ENCODE measurements at places on chromosomes 3 and 15. TPM values are rescaled to one million over a fixed set of nuclear protein-coding genes. Genes with fewer than 3 reads are reported as not detected.

DNA sequence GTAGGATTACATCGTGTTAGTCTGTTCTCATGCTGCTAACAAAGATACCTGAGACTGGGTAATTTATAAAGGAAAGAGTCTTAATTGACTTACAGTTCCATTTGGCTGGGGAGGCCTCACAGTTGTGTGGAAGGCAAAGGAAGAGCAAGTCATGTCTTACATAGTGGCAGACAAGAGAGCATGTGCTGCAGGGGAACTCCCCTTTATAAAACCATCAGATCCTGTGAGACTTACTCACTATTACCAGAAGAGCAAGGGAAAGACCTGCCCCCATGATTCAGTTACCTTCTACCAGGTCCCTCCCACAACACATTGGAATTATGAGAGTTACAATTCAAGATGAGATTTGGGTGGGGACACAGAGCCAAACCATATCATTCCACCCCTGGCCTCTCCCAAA is 3.4 kb downstream of the SLC25A26 start:
- no peak overlapping the region for H3K27ac ChIP-seq
- H3K27me3 ChIP-seq: no peaks in the 10 kb centered on the region
- DNase-seq: no peak
- H3K4me3 ChIP-seq: no peak overlapping the region
- H3K36me3 ChIP-seq: no peaks in the 10 kb centered on the region

The RPL4 gene
- 1,574 TPM for total RNA-seq

The CDV3 gene
- total RNA-seq: 84.9 TPM

DNA sequence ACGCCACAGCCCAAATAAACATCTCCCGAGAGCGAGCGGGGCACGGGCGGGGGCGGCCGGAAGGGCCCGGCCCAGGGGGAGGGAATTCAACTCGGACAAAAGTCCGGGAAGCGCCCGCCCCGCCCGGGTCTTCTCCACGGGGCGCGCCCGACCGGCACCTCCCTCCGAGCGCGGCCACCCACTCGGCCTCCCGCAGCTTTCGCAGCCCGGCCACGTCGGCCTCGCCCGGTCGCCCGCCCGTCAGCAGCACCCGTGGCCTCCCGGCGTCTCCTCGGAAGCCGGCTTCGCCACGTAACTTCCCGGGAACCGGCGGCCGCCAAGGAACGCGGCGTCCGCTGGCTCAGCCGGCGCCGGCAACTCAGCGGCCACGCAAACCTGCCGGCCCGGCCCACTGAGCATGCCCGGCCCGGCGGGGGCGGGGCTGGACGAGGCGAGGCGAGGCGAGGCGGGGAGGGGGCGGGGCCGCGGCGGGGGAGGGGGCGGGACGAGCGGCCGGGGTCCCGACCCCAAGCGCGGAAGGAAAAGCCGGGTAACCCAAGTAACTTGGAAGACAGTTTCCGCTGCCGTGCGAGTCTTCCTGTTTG is at the start of gene TJP1:
TSS of gene TJP1 (minus strand) at position 369 of the 584 bp plus-strand sequence. CDS start 440 bp downstream, outside the sequence.
- peaks cover 4% of the 10 kb centered on the region for H3K4me1 ChIP-seq
- peaks cover 7% of the 10 kb centered on the region for H3K27me3 ChIP-seq
- H3K27ac ChIP-seq: peak within 1 kb of the TSS; percentile 96
- peak; percentile 81 for DNase-seq

The GP9 gene
- total RNA-seq: 1.2 TPM

GRCh38 chr15:45182996-45183395 is 4.8 kb downstream of the SHF start:
- peaks cover 33% of the 10 kb centered on the region for H3K4me1 ChIP-seq
- no peaks in the 10 kb centered on the region for H3K36me3 ChIP-seq
- no peak overlapping the region for H3K4me3 ChIP-seq
- no peak for DNase-seq
- H3K27me3 ChIP-seq: no peaks in the 10 kb centered on the region

DNA sequence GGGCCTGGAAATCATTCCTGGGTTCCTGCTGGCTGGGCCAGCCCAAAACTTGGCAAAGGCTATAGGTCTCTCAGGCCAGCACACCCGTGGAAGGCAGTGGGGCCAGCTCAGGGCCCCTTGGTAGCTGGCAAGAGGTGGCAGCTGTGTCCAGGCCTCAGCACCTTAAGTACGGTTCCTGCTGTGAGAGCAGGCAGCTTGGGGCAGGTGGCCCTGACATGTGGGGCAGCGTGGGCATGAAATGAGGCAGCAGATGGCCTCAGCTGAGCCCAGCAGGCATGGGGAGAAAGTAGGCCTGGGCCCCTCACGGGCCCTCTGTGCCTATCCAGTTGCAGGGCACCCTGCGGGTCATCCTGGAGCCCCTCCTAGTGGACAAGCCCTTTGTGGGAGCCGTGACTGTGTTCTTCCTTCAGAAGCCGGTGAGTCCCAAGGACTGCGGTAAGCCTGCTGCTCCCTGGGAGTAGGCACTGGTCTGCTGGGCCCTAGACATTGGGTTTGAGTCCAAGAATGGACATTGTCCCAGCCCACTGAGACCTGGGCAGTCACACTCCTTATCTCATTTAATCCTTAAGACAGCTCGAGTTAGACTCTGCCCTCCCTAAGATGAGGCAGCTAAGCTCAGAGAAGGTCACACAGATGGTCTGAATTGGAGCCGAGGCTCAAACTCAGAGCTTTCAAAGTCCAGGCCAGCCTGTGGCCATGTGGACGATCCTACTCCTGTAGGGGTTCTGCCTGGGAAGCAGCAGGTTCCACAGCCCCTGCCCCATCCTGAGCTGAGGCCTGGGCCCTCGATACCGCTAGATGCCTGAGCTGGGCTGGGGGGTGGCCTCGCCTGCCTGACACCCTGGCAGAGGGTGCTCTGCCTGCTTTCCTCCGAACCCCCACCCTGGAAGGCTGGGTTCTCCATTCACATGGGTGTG is 25.5 kb downstream of the ESYT3 start:
- no peak overlapping the region for H3K27ac ChIP-seq
- no peaks in the 10 kb centered on the region for H3K36me3 ChIP-seq
- DNase-seq: no peak
- H3K4me3 ChIP-seq: no peak overlapping the region

GRCh38 chr3:65919826-65920225 is 118.9 kb downstream of the MAGI1 start:
- H3K4me3 ChIP-seq: no peak overlapping the region
- no peak for DNase-seq
- no peak overlapping the region for H3K27ac ChIP-seq
- no peaks in the 10 kb centered on the region for H3K36me3 ChIP-seq
- no peaks in the 10 kb centered on the region for H3K4me1 ChIP-seq

The THRB gene
- total RNA-seq: 52.4 TPM

DNA sequence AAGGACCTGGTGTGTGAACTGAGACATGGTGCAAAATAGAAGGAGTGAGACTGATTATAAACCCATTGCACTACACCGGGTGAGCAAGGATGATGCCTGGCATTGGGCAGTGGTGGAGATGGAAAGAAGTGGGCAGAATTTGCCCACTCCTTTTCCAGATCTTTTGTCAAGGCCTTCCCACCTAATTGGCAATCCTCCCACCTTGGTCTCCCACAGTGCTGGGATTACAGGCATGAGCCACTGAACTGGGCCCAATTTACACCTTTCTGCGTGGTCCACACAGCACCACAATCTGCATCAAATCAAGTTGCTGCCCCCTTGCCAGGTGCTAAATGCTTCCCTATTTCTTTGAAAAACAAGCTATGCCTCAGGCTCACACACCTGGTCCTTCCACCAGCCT is 5.4 kb downstream of the FBXO40 start:
- no peaks in the 10 kb centered on the region for H3K36me3 ChIP-seq
- H3K27ac ChIP-seq: no peak overlapping the region
- no peaks in the 10 kb centered on the region for H3K27me3 ChIP-seq

DNA sequence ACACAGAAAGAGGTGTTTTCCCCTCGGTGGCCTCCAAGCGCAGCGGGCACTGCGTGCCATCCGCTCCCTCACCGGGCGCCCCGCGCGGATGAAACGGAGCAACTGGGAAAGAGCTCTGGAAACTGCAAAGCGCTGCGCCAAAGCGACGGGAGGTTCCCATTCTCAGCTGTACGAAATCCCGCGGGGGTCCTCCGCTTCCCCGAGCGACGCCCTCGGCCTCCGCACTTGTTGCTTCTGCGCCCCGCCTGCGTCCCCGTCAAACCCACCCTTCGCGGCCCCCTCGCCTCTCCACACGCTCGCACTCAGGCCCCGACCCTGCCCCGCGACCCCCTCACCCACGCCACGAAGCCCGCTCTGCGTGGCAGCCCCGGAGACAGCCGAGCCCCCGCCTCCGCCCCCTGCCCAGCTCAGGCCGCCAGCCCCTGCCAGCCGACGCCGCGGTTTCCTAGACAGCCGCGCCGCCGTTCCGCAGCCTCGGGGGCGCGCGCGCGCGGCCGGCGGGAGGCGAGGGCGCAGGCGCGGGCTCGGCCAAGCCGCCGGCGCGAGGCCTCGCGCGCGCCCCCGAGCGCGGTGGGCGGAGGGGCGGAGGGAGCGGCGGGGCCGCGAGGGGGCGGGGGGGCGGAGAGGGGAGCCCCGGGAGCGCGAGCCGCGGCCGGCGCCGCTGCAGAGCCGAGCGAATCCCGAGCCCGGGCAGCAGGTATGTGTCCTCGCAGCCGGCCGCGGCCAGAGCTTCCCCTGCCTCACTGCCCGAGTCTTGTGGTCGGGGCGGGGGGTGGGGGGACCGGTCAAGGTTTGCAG is at the start of gene TMEM266:
TSS of gene TMEM266 (plus strand) at position 666 of the 798 bp plus-strand sequence. CDS start 74,279 bp downstream, outside the sequence.
- H3K4me3 ChIP-seq: peak within 1 kb of the TSS; percentile 70
- no peak within 1 kb of the TSS for H3K27ac ChIP-seq
- H3K27me3 ChIP-seq: peaks cover 82% of the 10 kb centered on the region
- peaks cover 19% of the 10 kb centered on the region for H3K4me1 ChIP-seq

The KPNA4 gene
- total RNA-seq: 21.5 TPM

The SST gene
- not detected for total RNA-seq

The KLHL40 gene
- total RNA-seq: not detected

The APBA2 gene
- total RNA-seq: 8.2 TPM

The SAMMSON gene
- not detected for total RNA-seq

The KNG1 gene
- not detected for total RNA-seq

- H3K4me1 ChIP-seq: no peaks in the 10 kb centered on the region
- no peak overlapping the region for H3K27ac ChIP-seq
- DNase-seq: no peak
- no peaks in the 10 kb centered on the region for H3K27me3 ChIP-seq
- H3K4me3 ChIP-seq: no peak overlapping the region
Measured at GRCh38 chr3:15015456-15015855, 49.7 kb downstream of the MRPS25 start.

GRCh38 chr3:45968706-45969105 is 25.4 kb downstream of the CXCR6 start:
- H3K36me3 ChIP-seq: no peaks in the 10 kb centered on the region
- DNase-seq: no peak
- H3K27me3 ChIP-seq: no peaks in the 10 kb centered on the region
- H3K4me3 ChIP-seq: no peak overlapping the region
- no peaks in the 10 kb centered on the region for H3K4me1 ChIP-seq

GRCh38 chr15:37824717-37825382 is 109.6 kb upstream of the TMCO5A start:
- no peak for DNase-seq
- H3K4me1 ChIP-seq: no peaks in the 10 kb centered on the region
- H3K27me3 ChIP-seq: no peaks in the 10 kb centered on the region
- no peak overlapping the region for H3K27ac ChIP-seq

DNA sequence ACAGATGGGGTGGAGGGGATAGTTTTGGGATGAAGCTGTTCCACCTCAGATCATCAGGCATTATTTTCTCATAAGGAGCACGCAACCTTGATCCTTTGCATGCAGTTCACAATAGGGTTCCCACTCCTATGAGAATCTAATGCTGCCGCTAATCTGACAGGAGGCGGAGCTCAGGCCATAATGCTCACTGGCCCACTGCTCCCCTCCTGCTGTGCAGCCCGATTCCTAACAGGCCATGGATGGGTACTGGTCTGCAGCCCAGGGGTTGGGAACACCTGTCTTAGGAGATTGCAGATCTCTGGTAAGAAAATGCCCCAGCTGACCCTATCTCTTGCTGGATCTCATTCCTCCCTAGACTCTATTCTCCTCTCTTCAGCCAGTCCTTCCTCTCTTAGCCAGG is 6.8 kb downstream of the CSTA start:
- DNase-seq: no peak
- no peaks in the 10 kb centered on the region for H3K4me1 ChIP-seq
- H3K27me3 ChIP-seq: no peaks in the 10 kb centered on the region
- no peak overlapping the region for H3K27ac ChIP-seq
- no peaks in the 10 kb centered on the region for H3K36me3 ChIP-seq
- no peak overlapping the region for H3K4me3 ChIP-seq

The FAM3D gene
- total RNA-seq: 395 TPM

DNA sequence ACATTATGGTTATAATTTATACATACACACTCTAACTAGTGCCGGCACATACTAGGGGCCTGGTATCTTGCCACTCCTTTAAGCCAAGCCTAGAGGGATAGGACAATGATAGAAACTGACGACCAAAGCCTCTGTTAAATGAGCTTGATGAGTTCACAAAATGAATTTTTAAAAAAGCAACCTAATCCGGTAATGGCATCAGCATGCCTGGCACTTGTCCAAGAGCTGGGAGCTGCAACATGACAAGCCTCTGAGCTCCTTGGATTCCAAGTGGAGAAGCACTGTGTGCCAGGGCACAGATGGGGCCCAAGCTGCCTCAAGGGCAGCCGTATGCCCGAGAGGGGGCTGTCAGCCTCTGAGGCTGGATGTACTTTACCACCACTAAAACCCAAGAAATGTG is 9.7 kb downstream of the ETV5 start:
- no peaks in the 10 kb centered on the region for H3K36me3 ChIP-seq
- peaks cover 18% of the 10 kb centered on the region for H3K4me1 ChIP-seq
- peak; percentile 12 for DNase-seq
- no peak overlapping the region for H3K27ac ChIP-seq

GRCh38 chr3:152269831-152270734 is 1.4 kb downstream of the MBNL1 start:
- H3K27me3 ChIP-seq: no peaks in the 10 kb centered on the region
- peak; percentile 51 for DNase-seq
- peaks cover 22% of the 10 kb centered on the region for H3K4me1 ChIP-seq
- peak overlapping the region; percentile 100 for H3K27ac ChIP-seq
- no peaks in the 10 kb centered on the region for H3K36me3 ChIP-seq

The GOLGA6L7 gene
- total RNA-seq: not detected

DNA sequence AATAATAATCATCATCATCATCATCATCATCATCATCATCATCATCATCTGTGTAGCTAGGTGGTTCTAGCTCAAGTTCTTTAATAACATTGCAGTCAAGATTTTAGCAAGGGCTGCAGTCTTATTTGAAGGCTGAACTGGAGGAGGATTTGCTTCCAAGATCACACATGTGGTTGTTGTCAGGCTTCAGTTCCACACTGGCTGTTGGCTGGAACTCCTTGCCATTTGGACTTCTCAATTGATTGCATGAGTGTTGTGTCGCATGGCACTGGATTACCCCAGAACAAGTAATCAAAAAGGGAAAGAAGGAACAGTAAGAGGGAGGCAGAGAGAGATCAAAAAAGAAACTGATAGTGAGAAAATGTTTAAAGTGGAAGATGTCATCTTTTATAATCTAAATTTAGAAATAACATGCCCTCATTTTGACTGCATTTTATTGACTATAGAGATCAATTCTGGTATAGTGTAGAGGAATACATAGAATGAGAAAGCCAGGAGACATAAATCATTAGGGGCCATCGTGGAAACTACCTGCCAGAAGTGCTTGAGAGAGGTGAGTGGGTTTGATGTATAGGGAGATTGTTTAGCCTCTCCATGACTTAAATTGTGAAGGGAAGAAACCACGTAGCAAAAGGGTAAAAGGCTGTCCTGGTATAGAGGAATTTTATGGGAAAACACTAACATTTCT is 346.6 kb upstream of the RBMS3 start:
- no peaks in the 10 kb centered on the region for H3K4me1 ChIP-seq
- no peaks in the 10 kb centered on the region for H3K36me3 ChIP-seq
- H3K27me3 ChIP-seq: no peaks in the 10 kb centered on the region
- H3K4me3 ChIP-seq: no peak overlapping the region

Data from transverse colon (tissue), 4 donors.